Fibroblast of the aortic adventitia (primary cell): ENCODE measurements at places on chromosomes 7 and 10. TPM values are rescaled to one million over a fixed set of nuclear protein-coding genes. Genes with fewer than 3 reads are reported as not detected.

Gene PRXL2A
- 0.90 and 17.7 TPM in 2 replicates for total RNA-seq

Gene ZPBP
- total RNA-seq: not detected in 2 replicates

Gene TRRAP
- total RNA-seq: 9.6 and 17.4 TPM in 2 replicates

Gene SDK1
- total RNA-seq: 0.27 TPM in 1 of 2 replicates, not detected in the other

Gene EVX1
- not detected in 2 replicates for total RNA-seq

Gene SLC16A12
- total RNA-seq: 0.16 and 0.90 TPM in 2 replicates

Gene SFTPA2
- not detected in 2 replicates for total RNA-seq

Gene ELMO1
- total RNA-seq: 1.3 and 2.9 TPM in 2 replicates

Gene GPR37
- 0.65 and 7.0 TPM in 2 replicates for total RNA-seq

Gene NUDT13
- 1.8 TPM in 2 replicates for total RNA-seq

Gene LIPJ
- 0.09 TPM in 1 of 2 replicates, not detected in the other for total RNA-seq

Gene CAMK2B
- 6.4 TPM in 1 of 2 replicates, not detected in the other for total RNA-seq

Gene VAX1
- total RNA-seq: not detected in 2 replicates

Gene MLXIPL
- 0.72 and 2.0 TPM in 2 replicates for total RNA-seq

Gene PRKRIP1
- total RNA-seq: 12.4 and 49.6 TPM in 2 replicates

Gene PHYHIPL
- total RNA-seq: not detected in 2 replicates

Gene ADRB1
- not detected in 2 replicates for total RNA-seq

Gene XPNPEP1
- 103 and 253 TPM in 2 replicates for total RNA-seq

Gene MACC1
- total RNA-seq: 0.18 and 0.49 TPM in 2 replicates

Gene CLIP2
- total RNA-seq: 31.9 and 89.9 TPM in 2 replicates

Gene ENTPD1
- total RNA-seq: 0.09 and 0.16 TPM in 2 replicates

Gene CFAP43
- total RNA-seq: 0.36 and 0.41 TPM in 2 replicates

Gene HOXA10
- total RNA-seq: 0.08 TPM in 1 of 2 replicates, not detected in the other

Gene MSS51
- 2.5 and 3.8 TPM in 2 replicates for total RNA-seq

Gene SKIDA1
- 0.41 and 0.90 TPM in 2 replicates for total RNA-seq

Gene CH25H
- total RNA-seq: 2.2 TPM in 1 of 2 replicates, not detected in the other

Gene NUTM2D
- total RNA-seq: 0.82 and 2.6 TPM in 2 replicates

Gene NEUROG3
- not detected in 2 replicates for total RNA-seq

Gene CCDC172
- not detected in 2 replicates for total RNA-seq

Gene HKDC1
- 0.09 and 0.16 TPM in 2 replicates for total RNA-seq

Gene CYP3A7
- total RNA-seq: 0.74 TPM in 1 of 2 replicates, not detected in the other

Gene HEPACAM2
- total RNA-seq: not detected in 2 replicates

Gene PPP1R17
- total RNA-seq: not detected in 2 replicates

Gene IFIT1B
- total RNA-seq: not detected in 2 replicates

Gene STAG3
- total RNA-seq: 0.90 and 4.8 TPM in 2 replicates

Gene BRAF
- total RNA-seq: 29.9 and 38.7 TPM in 2 replicates

Gene TMEM236
- total RNA-seq: 0.09 and 0.16 TPM in 2 replicates

Gene THSD7A
- 0.49 and 2.5 TPM in 2 replicates for total RNA-seq

Gene ANXA8
- 0.18 and 1.5 TPM in 2 replicates for total RNA-seq

Gene SH2B2
- total RNA-seq: 2.0 and 4.9 TPM in 2 replicates

Gene FXYD4
- total RNA-seq: not detected in 2 replicates

Gene MCM10
- total RNA-seq: 19.5 TPM in 1 of 2 replicates, not detected in the other

Gene SFMBT2
- total RNA-seq: 0.25 and 2.0 TPM in 2 replicates

Gene IMPDH1
- 22.3 and 37.2 TPM in 2 replicates for total RNA-seq

Gene EBF3
- total RNA-seq: 5.2 and 14.7 TPM in 2 replicates

Gene ANKRD2
- total RNA-seq: 0.27 and 0.57 TPM in 2 replicates
